Stimulated activated CD8-positive, alpha-beta memory T cell treated with anti-CD3 and anti-CD28 coated beads, Interleukin-2, amount 100 ng/mL, for 48 hours (primary cell): ENCODE measurements at places on chromosomes 4 and X.

GRCh38 chrX:118723376-118723775, 4.0 kb upstream of the IL13RA1 start:
- no peak for DNase-seq

DNA sequence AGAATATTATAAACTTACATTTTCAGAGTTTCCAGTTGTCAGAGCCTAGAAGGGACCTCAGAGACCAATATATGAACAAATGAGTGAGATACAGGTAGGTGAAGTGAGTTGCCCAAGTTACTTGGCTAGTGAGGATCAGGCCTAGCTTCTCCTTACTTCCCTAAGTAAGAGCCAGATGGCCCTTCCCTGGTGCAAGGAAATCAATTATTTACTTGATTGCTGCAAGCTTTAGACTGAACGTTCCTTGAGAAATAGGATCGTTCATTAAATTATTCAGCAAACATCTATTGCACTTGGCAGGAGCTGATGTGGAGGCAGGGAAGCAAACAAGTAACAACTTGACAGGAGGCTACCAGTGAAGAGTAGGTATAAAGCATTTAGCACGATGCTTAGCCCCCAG, 117.8 kb downstream of the EFHC2 start:
- DNase-seq: no peak

DNA sequence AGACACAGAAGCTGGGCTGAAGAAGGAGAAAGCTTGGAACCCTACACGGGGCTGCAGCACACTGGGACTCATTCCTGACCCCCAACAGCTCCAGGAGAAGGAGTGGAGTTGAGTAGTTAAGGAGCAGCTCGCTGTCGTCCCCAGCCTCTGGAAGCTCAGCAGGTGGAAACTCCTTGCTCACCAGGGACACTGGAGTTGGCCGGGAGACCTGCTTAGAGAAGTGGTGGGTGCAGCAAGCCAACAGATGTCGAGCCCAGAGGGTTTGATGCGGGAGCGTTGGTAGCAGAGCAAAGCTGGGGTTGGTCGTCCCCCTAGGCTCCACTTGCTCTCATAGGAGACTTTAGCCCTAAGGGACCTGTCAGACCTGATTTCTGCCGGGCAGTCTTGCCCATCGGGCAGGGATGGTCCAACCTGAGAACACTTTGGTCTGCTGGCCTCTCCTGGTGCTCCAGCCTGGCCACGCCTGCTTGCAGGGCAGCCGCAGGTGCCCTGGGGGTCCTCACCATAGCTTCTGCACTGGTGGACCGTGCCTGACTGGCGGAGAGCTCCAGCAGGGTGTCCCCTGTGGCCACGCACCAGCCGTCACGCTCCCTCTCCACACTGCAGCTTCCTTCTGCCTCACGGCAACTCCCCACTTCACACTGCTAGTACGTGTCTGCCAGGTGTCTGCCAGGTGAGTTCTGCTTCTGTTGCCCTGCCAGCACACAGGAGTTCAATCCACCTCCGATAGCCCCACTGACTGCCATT, 353.7 kb downstream of the GASK1B start:
- no peak for DNase-seq

DNA sequence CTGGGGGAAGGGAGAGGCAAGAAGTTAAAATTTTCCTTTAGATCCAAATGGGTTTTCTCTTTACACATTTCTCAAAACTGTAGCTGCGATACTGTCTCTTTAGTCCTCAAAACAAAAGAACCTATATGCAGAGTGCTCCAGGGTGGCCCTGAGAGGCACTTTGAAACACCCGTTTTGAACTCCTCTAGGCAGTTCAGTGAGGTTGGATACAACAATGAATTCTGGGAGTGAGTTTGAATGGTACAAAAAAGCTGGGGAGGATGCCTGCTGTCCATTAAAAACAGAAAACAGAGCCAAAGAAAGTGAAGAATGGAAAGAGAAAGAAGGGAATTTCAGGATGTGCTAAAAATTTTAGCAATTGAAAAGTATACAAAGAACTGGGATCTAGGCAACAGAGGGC, 23.1 kb downstream of the ENOX2 start:
- DNase-seq: no peak

GRCh38 chr4:130825284-130825683, 1729.3 kb downstream of the C4orf33 start:
- DNase-seq: no peak

DNA sequence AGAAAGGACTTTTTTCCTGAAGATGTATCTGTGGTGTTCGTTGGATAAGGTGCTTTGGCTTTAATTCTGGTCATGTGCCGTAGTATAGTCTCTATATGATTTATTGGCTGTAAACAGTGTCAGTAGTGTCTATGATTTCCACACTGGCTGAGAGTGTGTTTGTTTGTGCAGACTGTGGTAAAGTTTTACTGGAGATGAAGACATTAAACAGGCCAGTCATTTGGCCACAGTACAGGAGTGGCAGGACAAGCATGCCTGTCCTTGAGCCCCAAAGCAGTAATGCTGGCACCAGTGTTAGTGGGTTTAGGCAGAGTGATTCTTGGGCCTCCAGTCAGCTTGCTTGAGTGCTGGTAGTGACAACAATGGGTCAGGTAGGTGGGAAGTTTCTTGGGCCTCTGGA, 1023.9 kb upstream of the GRID2 start:
- no peak for DNase-seq

- DNase-seq: no peak
Observed at GRCh38 chr4:113052379-113052951, 3.0 kb downstream of the ANK2 start.

DNA sequence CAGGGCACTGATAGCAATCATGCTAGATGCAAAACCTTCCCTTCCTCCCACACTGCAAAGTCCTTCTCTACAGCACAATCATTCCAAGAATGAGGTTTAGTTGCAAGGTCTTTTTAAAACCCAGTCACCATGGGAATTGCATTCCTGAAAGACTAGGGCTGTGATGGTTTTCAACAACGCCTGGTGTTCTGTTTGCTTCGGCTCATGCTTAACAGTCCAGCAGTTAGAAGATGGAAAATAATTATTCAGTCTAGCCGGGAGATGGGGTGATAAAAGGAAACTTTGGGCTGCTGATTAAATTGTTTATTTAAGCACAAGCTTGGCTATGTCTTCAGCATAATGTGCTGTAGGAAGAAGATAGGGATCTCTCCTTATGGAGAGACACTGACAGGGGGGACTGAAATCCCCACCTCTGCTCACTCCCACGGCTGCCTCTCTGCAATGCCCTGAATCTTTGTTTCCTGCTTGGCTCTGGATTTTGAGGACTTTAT, 211.4 kb downstream of the MID1IP1 start:
- no peak for DNase-seq

DNA sequence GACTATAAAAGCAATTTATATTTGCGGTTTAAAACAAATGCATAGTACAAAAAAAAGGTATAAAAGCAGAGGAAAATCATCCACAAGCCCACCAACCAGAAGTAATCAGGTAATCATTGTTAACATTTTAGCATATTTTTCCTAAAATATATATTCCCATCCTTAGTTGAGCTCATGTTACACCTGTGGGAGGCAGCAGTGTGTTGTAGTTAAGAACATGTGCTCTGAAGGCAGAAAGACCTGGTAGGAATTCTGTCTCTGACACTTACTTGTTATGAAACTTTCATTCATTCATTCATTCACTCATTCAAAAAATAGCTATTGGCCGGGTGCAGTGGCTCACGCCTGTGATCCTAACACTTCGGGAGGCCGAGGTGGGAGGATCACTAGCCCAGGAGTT, 15.4 kb upstream of the CDKL5 start:
- no peak for DNase-seq

- no peak for DNase-seq
Observed at GRCh38 chr4:5970381-5971077, 47.7 kb downstream of the C4orf50 start.

DNA sequence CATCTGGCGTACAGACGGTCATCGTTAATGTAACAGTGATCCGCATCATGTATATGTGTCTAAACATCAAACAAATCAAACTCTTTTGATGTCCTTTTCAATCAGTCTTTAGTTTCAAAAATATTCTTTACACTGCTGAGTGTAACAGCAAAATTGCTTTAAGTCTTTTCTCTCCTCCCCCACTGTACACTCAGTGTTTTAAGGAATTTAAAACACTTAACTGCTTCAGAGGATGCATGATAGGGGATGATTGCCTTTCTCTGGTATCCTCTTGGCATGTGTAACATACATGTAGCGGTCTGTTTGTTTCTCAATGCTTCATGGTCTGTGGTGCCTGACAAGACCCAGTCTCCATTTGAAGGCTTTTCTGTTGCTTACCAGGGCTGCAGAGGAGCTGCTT, 41.6 kb downstream of the LIMCH1 start:
- no peak for DNase-seq

DNA sequence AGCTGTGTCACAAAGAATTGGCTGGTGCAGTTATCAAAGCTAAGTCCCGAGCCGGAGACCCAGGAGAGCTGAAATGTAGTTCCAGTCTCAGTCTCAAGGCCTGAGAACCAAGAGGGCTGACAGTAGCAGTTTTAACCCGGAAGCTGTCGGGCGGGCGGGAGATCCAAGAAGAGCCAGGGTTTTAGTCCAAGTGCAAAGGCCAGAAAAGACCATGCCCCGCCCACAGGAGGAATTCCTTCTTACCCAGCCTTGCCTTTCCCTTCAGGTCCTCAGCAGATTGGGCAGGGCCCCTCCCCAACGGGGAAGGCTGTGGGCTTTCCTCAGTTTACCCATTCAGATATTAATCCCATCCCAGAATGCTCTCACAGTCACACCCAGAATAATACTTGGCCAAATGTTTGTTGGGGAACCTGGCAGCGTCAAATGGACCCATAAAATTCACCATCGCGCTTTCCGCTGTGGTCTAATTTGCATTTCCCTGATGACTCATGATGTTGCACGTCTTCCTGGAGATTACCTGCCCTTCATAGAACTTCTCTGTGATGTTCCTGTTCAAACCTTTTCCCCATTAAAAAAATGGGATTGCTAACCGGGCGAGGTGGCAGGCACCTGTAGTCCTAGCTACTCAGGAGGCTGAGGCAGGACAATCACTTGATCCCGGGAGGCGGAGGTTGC, 16.2 kb downstream of the MAEA start:
- no peak for DNase-seq

GRCh38 chr4:107734120-107734519, 14.1 kb upstream of the PAPSS1 start:
- DNase-seq: no peak

- no peak for DNase-seq
Observed at GRCh38 chr4:89595125-89595789, 241.7 kb downstream of the SNCA start.

GRCh38 chrX:81378560-81378959, 176.7 kb downstream of the SH3BGRL start:
- DNase-seq: no peak

GRCh38 chr4:146122398-146122797, 53.1 kb upstream of the LSM6 start:
- no peak for DNase-seq

DNA sequence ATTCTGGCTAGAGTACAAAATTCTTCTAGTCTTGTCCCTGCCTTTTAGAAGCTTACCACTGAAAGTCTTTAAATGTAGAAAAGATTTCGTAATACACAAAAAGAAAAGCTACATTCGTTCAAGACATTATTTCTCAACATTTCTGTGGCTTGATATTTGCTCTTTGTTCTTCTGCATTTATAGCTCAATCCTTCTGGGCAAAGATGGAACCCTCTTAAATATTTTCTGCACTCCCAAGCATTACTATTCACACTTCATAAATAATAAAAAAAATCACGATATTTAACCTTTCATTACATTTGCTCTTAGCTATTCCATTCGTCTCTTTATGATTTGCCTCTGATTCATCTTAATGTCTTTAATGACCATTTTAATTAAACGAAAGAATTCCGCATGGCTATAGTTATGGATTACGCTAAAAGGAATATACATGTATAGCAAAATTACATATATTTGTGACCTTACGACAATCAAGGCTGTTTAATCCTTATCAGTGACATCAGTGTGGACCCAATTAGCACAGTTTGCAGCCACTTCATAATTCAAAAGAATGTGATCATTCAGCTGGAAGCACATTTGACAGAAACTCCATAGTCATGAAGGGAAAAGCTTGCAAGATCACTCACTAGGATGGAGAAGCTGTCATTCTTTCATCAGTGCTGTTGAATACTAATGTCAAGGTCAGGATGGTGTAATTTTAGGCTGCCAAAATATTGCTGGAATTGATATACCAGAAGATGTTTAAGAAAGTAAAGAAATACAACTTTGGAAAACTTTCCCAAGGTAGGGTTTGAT, 1075.0 kb upstream of the TENM3 start:
- no peak for DNase-seq

DNA sequence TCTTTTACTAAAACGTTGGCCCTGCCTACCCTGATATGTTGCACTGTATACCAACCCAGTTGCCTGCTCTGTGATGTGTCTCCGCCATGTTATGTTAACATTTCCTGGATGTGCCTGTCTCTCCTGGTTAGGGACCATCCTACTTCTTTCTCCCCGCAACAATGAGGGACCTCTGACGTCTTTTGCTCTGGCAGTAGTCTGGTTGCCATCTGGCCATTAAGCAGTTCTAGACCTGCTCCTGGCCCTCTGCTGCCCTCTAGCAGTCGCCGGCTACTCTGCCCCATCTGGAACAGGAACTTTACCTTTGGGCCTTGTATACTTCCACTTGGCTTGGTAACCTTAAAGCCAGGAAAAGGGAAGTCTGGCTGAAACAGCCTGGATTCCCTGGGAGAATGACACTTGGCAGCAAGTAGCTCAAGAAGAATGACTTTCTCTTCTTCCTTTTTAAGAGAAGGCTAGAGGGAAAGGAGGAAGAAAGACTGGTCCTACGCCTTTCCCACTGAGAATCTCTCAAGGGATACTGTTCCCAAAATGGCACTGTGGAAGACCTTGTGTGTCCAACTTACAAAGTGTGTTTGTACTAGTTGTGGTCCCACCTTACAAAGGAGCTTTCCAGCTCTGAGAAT, 63.5 kb downstream of the GPC3 start:
- DNase-seq: peak; percentile 16

DNA sequence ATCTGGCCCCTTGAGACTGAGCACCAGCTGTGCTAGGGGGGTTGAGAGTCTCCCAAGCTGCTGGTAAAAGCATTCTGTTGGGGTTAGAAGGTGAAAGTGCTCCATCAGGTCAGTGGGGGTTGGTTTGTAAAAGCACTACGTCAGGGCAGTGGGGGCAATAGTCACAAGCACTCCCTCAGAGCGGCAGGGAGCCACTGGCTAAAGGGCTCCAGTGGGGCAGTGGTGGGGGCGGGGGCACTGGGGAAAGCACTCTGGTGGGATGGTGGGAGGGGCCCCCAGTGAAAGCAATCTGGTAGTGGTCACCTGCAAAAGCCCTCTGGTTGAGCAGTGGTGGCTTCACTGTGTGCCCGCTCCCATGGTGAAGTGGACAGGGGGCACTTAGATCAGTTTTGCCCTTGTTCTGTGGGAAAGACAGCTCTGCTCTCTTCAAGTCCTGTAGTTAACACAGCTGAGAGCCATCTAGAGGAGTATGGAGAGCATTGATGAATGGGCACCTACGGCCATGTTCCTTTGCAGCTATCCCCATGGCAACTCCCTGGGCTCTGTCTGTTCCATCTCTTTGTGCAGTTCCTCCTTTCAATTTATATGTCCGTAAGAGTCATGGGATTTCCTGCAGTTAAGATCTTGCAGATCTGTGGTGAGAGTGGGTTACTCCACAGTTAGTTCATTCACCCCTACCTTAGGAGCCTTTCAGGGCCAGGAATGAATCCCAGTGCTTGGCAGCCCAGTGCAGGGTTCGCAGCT, 106.4 kb downstream of the SH3BGRL start:
- DNase-seq: no peak
